Tibial nerve (tissue), 4 donors: ENCODE measurements at places on chromosomes 6 and 20.

DNA sequence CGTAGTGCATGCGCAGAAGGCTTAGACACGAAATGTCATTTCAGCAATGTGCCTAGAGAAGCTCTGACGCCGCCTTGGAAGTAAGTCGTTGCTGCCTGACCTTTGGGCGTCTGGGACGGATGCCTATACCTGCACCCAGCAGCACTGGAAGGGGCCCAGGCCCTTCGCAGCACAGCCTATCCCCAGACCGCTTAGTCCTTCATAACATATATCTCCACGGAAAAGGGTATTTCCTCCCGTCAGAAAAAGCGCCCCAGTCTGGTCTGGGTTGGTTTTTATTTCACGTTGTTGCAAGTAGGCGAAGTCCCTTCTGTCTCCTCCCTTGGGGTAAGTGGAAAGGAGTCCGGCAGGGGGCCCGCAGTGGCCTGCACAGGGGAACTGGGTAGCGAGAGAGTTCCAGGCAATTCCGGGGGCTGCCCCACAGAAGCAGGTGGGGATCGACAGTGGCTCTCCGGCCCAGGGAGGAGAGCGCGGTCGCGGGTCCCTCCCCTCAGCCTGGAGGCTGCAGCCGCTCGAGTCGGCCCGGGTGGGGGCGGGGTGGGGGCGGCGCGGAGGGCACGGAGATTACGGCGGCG lies 559 bp upstream of the EYA4 start:
- no peak for DNase-seq

DNA sequence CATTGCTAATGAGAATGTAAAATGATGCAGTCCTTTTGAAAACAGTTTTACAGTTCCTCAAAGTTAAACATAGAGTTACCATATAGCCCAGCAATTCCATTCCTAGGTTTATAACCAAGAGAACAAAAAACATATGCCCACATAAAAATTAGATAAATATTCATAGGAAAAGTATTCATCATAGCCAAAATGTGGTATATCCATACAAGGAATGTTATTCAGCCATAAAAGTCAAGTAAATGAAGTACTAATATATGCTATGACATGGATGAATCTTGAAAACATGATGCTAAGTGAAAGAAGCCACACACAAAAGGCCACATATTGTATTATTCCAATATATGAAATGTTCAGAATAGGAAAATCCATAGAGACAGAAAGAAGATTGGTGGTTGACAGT lies 158.0 kb upstream of the CARMIL1 start:
- no peak for DNase-seq

DNA sequence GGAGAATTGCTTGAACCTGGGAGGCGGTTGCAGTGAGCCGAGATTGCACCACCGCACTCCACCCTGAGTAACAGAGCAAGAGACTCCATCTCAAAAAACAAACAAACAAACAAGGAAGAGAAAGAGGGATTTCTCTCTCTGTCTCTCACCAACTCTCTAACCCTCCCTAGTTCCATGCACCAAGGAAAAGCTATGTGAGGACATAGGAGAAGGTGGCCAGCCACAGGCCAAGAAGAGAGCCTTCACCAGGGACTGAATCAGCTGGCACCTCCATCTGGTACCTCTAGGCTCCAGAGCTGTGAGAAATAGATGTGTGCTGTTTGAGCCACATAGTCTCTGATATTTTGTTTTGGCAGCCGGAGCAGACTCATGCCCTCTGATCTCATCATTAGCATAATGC lies 9.0 kb upstream of the FAM110A start:
- DNase-seq, result no peak

- no peak for DNase-seq
Observed at GRCh38 chr6:67292169-67292568, 1342.9 kb upstream of the ADGRB3 start.

- DNase-seq, result no peak
Observed at GRCh38 chr6:158207422-158207788, 39.3 kb downstream of the GTF2H5 start.

GRCh38 chr6:57423468-57423867 lies 106.0 kb downstream of the PRIM2 start:
- no peak for DNase-seq

GRCh38 chr20:2363587-2363986 lies 17.1 kb upstream of the TGM6 start:
- no peak for DNase-seq

- DNase-seq, result no peak
Observed at GRCh38 chr6:4640139-4640538, 136.1 kb upstream of the CDYL start.

GRCh38 chr6:101397199-101397598 lies 3.7 kb downstream of the GRIK2 start:
- DNase-seq, result no peak

DNA sequence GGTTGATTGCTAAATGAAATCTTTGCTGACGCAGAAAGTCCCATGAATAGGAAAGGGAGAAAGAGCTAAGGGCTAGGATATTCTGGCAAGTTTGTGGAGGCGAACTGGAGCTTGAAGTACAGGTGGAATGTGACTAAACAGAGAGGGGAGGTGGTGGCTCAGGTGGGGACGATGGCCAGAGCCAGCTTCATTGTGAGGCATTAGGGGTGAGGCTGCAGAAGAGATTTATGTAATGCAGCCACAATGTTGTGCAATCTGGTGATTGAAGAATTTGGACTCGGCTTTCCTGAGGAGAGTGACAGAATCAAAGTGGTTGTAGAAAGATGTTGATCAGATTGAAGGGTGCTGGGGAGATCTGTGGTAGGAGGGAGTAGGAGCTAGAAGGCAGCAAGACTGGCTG lies 42.9 kb upstream of the SPACA1 start:
- no peak for DNase-seq

- no peak for DNase-seq
Observed at GRCh38 chr6:23340271-23340670, 770.9 kb downstream of the HDGFL1 start.

- no peak for DNase-seq
Observed at GRCh38 chr6:48889429-48889828, 573.6 kb downstream of the MMUT start.

GRCh38 chr20:53926428-53927028 lies 143.9 kb downstream of the BCAS1 start:
- no peak for DNase-seq

DNA sequence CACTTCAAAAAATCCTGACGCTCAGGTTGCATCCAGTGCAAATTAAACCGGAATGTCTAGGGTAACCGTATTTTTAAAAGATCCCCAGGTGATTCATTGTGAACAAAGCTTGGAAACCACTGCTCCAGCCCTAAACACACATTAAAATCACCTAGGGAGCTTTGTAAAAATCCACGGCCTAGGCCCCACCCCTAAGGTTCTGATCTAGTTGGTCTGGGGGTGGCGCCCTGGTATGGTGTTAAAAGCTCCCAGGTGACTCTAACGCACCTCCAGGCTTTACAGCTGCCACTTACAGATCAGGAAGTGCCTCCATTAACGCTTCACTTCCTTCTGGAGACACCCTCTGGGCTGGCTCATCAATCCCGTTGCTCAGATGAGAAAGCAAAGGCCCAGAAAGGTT lies 92.2 kb downstream of the GRM4 start:
- DNase-seq, result no peak

DNA sequence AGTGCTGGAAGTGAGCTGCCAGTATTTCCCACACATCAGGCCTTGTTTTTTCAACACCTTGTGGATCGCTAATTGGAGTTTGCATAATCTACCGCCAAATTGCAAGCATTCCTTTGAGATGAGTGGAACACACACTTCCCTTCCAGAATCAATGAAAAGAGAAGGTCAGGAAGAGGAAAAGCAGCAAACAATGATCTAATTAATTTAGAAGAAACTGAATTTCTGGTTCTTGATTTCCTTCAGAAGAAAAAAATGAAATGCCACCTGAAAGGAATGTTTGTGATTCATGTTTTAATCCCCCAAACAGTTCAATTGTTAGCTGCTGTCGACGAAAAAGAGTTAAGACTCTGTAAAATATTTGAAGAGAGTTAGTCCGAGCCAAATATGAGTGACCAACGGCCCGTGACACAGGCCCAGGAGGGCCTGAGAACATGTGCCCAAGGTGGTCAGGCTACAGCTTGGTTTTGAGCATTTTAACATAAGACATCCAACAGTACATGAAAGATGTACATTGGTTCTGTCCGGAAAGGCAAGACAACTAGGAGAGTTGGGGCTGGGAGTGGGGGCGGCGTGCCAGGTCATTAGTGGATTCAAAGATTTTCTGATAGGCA lies 182.3 kb downstream of the MTFR2 start:
- DNase-seq, result no peak

GRCh38 chr6:4967301-4968030 lies 36.4 kb downstream of the RPP40 start:
- DNase-seq, result no peak

DNA sequence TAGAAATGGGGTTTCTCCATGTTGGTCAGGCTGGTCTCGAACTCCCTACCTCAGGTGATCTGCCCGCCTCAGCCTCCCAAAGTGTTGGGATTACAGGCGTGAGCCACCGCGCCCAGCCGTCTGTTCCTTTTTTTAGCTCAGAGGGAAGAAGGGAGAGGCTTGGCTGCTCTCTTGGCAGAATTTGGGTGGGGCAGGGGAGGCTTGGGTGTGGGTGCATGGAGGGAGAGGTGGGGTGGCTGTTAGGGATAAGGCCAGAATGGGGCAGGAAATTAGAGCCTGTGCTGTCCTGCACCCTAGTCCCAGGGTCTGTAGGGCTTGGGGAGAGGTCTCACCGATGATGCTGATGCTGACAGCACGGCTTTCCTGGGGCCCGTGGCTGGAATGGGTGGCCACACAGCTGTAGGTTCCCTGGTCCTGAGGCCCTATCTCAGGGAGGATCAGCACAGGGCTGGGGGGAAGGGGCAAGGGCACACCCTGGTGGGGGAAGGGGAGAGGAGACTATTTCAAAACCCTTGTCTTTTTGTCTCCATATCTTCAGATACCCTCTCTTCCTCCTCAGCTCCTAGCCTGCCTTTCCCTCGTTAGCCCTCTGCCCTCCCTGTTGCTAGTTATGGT lies 2.0 kb downstream of the AGER start:
- DNase-seq, result no peak

DNA sequence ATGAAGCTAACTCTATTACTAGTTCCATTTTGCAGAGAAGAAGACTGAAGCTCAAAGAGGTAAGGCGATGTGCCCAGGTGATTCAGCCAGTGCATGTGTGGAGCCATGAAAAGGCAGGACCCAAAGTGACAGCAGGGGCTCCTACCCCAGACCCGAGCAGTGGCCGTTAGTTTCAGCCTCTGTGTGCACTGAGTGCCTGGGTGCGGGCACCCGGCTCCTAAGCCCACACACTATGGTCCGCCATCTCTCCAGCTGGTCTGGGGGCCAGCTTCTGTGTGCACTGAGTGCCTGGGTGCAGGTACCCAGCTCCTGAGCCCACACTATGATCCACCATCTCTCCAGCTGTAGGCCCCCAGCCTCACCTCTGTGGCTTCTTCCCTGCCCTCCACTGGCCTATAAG lies 123.5 kb upstream of the CST7 start:
- no peak for DNase-seq

DNA sequence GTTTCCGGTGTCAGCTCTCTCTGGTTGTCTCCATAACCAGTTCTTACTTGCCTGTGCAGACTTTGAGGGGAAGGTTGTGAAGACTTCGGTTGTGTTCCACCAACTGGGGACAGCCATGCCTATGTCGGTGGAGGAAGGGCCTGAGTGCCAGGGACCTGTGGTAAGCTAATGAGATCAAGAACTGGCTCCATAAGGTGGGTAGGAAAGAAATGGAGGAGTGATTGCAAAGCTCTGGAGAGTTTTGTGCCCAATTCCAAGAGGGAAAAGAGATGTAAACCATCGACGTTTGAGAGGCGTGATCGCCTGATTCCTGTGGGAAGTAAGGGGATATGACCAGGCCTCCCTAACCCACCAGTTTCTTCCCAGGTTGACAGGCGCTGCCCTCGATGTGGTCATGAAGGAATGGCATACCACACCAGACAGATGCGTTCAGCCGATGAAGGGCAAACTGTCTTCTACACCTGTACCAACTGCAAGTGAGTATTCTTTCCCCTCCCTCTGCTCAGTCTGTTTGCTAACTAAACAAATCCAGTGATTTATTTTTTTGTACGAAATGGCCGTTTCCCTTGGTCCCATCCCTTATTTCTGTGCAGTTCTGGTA lies 893 bp downstream of the POLR1H start:
- DNase-seq, result no peak
